ENCODE measurements at places on chromosomes 12 and 14.

DNA sequence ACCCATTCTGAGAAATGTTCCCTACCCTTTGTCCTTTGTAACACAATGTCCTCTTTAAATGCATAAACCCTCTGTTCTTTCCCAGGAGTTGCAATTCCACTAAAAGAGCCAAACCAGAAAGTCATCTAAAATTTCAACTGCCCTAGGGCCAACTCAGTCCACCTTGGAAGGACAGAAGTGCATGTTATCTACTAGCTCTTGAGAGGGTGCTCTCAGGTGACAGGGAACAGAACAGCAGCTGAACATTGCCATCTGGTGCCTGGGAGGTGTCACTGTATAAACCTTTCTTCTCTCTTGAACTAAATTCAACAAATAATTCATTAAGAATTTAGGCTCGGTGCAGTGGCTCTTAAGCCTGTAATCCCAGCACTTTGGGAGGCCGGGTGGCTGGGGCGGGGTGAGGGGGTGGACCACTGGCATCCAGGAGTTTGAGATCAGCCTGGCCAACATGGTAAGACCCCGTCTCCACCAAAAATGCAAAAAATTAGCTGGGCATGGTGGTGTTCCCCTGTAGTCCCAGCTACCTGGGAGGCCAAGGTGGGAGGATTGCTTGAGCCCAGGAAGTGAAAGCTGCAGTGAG, 10.3 kb upstream of the FERMT2 start:
- peak; percentile 4 for DNase-seq

DNA sequence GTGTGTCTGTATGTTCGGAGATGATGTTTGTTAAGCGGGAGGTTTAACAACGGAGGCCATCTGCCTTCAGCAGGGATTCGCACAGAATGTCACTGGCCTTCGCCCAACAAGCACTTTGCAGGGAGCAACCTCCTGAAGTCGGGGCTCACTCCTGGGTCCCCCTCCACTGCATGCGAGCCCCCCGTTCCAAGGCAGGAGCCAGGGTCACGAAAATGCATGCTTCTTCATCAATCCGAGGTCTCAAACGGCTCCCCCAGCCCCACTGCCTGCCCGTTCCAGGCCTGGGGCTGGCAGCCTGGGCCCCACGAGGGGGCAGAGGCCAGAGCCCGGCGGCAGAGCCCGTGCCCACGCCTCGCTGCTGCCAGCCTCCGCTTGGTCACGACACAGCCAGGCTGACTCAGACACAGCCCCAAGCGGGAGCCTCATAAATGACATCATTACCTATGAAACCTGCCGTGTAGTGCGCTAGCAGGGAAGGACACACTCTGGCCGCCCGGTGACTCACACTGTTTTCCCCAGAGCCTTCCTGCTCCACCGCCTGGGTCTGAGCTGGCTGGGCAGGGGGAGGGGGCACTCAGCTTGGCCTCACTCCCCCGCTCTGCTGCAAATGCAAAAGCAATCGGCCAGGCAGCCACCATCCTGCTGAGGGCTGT, 169.5 kb upstream of the RTL1 start:
- DNase-seq: no peak

GRCh38 chr14:40354754-40355153, 922.5 kb upstream of the FBXO33 start:
- no peak for DNase-seq

GRCh38 chr14:100523131-100523842, 63.9 kb downstream of the BEGAIN start:
- DNase-seq: no peak

DNA sequence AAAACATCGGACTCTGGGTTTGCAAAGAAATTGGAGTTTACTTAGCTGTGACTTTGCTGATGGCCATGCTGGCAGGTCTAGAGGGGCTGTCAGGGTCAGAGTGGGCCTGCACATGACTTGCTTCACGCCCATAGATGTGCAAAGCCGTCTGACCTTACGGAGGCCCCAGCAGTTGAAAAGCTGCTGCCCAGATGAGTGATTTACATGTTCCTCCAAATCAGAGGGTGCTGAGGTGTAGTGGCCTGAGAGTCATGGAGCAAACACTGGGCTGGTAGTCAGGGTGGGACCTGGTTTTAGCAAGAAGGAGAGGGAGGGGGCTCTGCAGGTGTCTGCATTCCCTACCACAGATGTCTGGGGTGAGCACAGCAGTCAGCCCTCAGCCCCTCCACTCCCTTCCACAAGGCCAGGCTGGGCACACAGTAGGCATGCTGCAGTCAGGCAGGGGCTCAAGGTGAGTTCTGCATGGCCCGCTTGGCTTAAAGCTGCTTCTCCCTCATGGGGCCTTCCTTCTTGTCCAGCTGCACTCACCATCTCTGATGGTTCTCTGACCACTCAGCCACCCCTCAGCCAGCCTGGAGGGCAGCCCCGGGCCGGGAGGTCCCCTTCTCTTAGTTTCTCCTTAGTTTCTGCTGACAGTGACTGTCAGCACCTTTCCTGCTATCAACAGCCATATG, 34.2 kb upstream of the EML1 start:
- no peak for DNase-seq

- DNase-seq: no peak
These were observed at the start of gene NCOR2 for GRCh38 chr12:124566997-124567672. Gene NCOR2, minus strand, starts transcription at chr12:124567612. Its CDS starts 72,361 bp downstream, at chr12:124495251.

GRCh38 chr14:68786491-68787091, 6.3 kb downstream of the ZFP36L1 start:
- DNase-seq: no peak

GRCh38 chr14:19823765-19824164, 20.2 kb downstream of the OR4N2 start:
- DNase-seq: no peak

GRCh38 chr14:40989260-40989659, 617.4 kb upstream of the LRFN5 start:
- no peak for DNase-seq

- peak; percentile 75 for DNase-seq
These were observed 249.3 kb upstream of the KRR1 start for GRCh38 chr12:75760573-75761294.

DNA sequence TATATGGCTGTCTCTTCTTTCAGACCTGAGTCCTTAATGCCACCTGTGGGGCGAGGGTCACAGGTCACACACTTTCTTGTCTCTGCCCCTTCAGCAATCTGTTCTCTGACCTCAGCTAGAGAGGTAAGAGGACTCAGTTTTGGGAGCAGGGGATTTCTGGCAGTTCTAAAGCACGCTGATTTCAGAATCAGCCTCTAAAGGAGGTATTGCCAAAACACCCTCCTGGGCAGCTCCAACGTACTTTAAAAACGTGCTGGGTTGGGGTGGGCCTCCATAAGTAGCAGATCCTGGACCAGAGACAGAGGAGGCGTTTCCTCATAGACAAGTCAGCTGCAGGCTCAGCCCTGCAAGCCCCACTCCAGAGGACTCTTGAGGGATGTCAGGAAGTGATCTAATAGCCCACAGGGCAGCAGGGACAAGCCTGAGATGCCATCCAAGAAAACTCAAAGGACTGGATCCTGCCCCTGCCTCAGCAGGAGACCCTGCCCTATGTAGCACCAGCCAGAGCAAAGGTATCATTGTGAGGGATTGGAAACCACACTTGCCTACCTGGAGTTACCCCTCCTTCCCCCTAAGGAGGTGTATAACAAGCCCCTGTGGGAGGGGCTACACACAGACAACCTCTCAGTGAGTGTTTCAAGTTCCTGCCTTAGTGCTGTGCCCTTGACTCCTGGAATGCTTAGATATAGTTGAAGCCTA, 8.5 kb downstream of the CTDSP2 start:
- no peak for DNase-seq

- DNase-seq: no peak
These were observed 1086.5 kb downstream of the SLC6A15 start for GRCh38 chr12:83826112-83826511.

DNA sequence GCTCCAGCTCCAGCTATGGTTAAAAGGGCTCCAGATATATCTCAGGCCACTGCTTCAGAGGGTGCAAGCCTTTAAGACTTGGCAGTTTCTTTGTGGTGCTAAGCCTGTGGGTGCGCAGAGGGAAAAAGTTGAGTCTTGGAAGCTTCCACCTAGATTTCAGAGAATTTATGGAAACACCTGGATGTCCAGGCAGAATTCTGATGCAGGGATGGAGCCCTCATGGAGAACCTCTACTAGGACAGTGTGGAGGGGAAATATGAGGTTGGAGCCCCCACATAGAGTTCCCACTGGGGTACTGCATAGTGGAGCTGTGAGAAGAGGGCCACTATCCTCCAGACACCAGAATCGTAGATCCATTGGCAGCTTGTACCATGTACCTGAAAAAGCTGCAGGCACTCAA, 69.9 kb downstream of the SDR9C7 start:
- no peak for DNase-seq

DNA sequence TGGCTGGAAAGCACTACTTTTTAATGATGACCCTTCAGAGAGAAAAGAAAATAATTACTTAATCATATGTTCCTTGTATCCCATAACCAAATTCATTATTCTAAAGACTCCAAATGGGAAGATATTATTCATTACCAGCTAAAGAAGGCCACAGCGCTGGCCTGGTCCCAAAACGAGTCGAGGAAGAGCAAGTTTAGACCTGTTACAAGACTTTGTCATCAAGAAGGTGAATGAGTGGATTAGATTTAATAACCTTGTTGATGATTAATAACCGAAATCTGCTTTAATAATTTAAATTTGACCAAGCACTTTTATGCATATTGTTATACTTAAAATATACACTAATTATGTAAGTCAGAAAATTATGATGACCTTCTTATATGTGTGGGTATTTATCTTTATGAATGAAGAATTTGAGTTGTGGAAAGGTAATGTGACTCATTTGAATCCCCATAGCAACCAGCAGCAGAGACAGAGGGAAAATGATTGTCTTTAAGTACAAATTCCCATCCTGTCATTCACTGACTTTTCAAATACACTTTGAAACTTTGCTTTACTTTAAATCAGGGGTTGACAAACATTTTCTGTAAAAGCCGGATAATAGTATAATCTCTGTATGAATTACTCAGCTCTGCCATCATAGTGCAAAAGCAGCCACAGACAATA, 200.3 kb upstream of the NPAS3 start:
- no peak for DNase-seq

GRCh38 chr12:99529966-99530365, 117.6 kb upstream of the GARIN6 start:
- DNase-seq: no peak

DNA sequence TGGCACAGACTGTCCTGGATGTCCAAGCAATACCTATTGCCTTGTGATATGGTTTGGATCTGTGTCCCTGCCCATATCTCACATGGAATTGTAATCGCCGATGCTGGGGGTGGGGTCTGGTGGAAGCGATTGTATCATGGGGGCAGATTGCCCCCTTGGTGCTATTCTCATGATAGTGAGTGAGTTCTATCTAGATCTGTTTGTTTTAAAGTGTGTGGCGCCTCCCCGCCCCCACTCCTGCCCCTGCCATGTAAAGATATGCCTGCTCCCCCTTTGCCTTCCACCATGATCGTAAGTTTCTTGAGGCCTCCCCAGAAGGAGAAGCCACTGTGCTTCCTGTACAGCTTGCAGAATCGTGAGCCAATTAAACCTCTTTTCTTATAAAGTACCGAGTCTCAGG, 16.8 kb upstream of the LRRC10 start:
- DNase-seq: no peak

DNA sequence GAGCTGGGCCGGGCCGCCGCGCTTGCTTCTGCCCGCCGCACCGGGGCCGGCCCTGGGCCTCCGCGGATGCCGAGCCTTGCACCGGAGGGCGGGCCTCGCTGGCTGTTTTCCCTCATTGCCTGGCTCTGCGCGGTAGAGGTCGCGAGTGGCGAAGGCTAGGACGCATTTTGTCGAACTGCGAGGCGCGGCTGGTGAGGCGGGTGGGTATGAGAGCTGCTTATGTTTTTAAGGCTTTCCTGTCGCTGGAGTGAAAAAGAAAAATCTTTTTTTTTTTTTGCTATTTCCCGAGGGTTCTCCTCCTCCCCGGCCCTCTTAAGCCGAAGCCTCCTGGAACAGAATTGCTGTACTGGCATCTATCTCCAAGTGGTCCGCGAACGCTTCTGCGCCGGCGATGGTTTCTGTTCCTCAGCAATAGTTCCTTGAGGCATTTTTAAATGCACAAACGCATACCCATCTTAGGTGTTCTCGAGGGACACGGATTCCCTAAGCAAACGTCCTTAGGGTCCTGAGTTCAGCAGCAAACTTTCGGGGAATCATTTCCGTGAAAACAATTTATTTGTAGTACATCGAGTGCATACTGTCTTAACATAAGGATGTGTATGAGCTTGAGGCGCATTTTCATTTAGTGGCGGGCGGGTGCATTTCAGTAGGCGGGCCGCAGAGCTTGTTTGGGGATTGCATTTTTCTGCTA, 631 bp downstream of the RESF1 start:
- peak; percentile 71 for DNase-seq

- DNase-seq: no peak
These were observed 68.3 kb downstream of the OSBPL8 start for GRCh38 chr12:76491292-76491691.

- no peak for DNase-seq
These were observed 41.5 kb downstream of the BEST3 start for GRCh38 chr12:69657376-69658137.

- DNase-seq: no peak
These were observed 63.0 kb upstream of the BTG1 start for GRCh38 chr12:92208613-92209121.

DNA sequence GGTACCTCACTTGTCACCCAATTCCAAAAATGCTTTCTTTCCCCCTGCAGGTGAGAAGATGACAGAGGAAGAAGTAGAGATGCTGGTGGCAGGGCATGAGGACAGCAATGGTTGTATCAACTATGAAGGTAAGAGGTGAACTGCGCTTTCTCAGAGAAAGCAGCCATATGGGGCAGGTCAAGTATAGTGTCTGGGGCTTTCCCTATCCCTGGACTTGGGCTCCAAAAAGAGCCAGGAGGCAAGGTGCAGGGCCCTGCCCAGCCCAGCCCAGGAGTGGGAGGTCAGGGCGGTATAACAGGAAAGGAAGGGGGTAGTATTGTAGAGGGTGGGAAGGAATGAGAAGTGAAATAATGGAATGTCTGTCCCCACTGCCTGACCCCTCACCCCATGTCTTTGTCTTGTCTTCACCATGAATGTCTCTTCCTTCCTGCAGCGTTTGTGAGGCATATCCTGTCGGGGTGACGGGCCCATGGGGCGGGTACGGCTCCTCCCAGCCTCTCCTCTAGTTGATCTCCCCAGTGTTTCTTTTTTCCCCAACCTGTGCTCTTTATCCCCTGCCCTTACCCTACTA, 2.1 kb downstream of the MYL6 start:
- DNase-seq: no peak

- no peak for DNase-seq
These were observed 22.6 kb downstream of the CHGA start for GRCh38 chr14:92945544-92945943.

DNA sequence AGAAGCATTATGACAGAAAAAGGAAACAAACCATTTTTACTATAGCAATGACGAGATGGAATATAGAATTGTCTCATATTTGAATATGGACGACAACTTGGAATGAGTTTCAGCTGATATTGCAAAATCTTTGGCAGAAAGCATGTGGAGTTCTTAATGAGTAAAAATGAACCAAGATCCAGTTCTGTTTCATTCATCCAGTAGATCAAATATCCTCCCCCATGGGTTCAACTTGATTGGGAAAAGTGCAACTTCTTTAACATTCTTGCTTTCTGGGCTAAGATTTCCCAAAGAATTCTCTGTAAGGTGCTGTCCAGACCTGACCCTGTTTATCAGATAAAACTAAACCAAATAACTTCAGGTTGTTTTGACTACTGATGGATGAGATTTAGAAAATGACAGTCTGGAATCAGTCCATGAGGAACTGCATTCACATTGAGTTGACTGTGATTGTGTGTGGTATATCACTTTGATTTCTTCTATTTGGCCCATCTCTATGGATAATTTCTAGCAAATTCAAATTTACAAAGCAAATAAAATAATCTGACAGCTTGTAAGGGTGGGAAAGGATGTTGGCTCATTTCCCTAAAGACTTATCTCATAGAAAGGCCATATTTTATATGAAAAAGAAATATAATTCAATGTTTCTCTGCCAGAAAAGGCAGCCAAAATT, 267.4 kb downstream of the ADAMTS20 start:
- no peak for DNase-seq

Measured in NCI-H526 treated with DMSO at 0.1 percent for 48 hours (cell line).